ENCODE measurements at places on chromosomes 2 and 18.

DNA sequence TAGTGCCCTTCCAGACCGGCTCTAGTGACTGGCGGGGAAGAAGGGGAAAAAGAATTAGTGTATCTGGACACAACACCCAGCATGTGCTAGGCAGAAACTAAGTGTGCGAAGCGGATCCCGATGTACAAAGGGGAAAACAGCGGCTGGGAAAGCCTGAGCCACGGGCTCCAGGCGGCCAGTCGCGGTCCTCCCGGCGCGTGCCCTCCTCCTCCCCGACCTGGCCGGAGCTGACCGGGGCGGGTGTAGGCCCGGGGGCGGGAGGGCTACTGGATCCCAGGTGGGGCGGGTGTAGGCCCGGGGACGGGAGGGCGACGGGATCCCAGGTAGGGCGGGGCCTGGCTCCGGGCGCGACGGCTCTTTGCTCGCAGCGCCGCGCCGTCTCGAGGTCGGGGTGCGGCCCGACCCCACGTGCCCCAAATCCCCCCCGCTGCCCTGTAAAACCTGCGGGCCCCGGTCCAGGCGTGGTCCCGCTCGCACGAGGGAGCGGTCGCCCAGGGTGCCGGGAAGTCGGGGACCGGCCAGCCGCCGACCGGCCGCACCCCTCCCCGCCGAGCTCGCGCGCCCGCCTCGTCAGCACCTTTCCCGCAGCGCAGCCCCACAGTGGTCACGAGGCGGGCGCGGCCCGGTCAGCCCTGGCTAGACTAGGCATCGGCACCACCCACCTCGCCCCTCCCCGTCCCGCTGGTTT is 48.8 kb downstream of the C2orf42 start:
- H3K36me3 ChIP-seq = no peaks in the 10 kb centered on the region
- H3K4me1 ChIP-seq = peaks cover 62% of the 10 kb centered on the region
- DNase-seq = no peak
- H3K27me3 ChIP-seq = peaks cover 20% of the 10 kb centered on the region
- peak overlapping the region; percentile 100 for H3K27ac ChIP-seq
- peak overlapping the region; percentile 86 for H3K4me3 ChIP-seq

DNA sequence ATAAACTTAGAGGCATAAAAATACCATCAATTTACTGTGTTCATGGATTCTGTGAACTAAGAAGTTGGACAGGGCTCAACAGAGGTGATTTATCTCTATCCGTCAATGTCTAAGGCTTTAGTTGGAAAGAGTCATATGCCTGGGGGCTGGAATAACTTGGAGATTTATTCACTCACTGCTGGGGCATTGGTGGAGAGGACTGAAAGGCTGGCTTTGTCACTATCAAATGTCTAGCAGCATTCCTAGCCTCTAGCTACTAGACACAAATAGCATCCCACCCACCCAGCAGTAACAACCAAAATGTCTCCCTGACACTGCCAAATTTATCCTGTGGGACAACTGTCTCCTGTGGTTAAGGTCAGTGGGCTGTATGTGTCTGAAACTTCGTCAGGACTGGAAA is 71.0 kb downstream of the EVA1A start:
- no peaks in the 10 kb centered on the region for H3K4me1 ChIP-seq
- no peak for DNase-seq
- no peaks in the 10 kb centered on the region for H3K36me3 ChIP-seq
- no peak overlapping the region for H3K4me3 ChIP-seq
- no peak overlapping the region for H3K27ac ChIP-seq

DNA sequence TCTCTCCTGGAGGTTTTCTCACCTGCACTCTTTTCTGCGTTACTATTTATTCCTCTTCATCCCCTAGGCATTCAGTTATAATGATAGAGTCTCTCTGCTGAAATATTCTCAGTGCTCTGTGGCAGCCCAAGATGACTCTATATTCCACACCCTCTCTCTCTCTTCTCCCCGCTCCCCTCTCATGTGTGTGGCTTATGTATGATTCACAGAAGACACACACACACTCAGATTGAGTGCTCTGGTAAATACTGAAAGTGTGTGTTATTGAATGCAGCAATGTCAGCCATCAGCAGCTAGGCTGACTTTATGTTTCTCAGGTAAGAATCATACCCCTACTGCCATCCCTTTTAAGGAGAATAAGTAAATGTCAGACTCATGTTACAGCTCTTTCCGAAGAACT is 201.2 kb downstream of the SLC4A10 start:
- H3K27ac ChIP-seq = no peak overlapping the region
- H3K4me1 ChIP-seq = no peaks in the 10 kb centered on the region
- DNase-seq = no peak
- H3K36me3 ChIP-seq = no peaks in the 10 kb centered on the region

- no peak for DNase-seq
- no peak overlapping the region for H3K27ac ChIP-seq
- H3K4me1 ChIP-seq = no peaks in the 10 kb centered on the region
- no peaks in the 10 kb centered on the region for H3K36me3 ChIP-seq
These were observed 1580.0 kb downstream of the LRP1B start for GRCh38 chr2:140550821-140551220.

DNA sequence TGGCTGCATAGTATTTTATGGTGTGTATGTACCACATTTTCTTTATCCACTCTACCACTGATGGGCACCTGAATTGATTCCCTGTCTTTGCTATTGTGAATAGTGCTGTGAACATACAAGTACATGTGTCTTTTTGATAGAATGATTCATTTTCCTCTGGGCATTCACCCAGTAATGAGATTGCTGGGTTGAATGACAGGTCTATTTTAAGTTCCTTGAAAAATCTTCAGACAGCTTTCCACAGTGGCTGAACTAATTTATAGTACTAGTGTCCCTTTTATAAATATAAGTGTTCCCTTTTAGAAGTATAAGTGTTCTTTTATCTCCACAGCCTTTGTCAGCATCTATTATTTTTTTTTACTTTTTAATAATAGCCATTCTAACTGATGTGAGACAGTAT is 303.9 kb upstream of the EPHA4 start:
- no peak overlapping the region for H3K4me3 ChIP-seq
- no peaks in the 10 kb centered on the region for H3K36me3 ChIP-seq
- DNase-seq = no peak
- H3K4me1 ChIP-seq = no peaks in the 10 kb centered on the region

GRCh38 chr2:12236136-12236844 is 480.4 kb upstream of the TRIB2 start:
- H3K4me3 ChIP-seq = no peak overlapping the region
- H3K4me1 ChIP-seq = no peaks in the 10 kb centered on the region
- no peak overlapping the region for H3K27ac ChIP-seq
- no peak for DNase-seq
- H3K36me3 ChIP-seq = peaks cover 3% of the 10 kb centered on the region
